ENCODE measurements at places on chromosomes 4 and X. TPM values are rescaled to one million over a fixed set of nuclear protein-coding genes. Genes with fewer than 3 reads are reported as not detected.

Gene DNAAF6
- total RNA-seq, result not detected

Gene JAKMIP1
- total RNA-seq, result 28.8 TPM

Gene NBDY
- total RNA-seq, result 46.5 TPM

Gene WAS
- 162 TPM for total RNA-seq

Gene PSAPL1
- not detected for total RNA-seq

Gene ARMCX1
- 0.12 TPM for total RNA-seq

Gene G3BP2
- 162 TPM for total RNA-seq

Gene SLC49A3
- 0.66 TPM for total RNA-seq

Gene AREG
- total RNA-seq, result 0.27 TPM

Gene ITIH6
- not detected for total RNA-seq

Gene FGG
- not detected for total RNA-seq

Gene KLHL15
- 9.5 TPM for total RNA-seq

Gene MMRN1
- 0.27 TPM for total RNA-seq

Gene MSX1
- total RNA-seq, result not detected

Gene MORC4
- total RNA-seq, result 5.4 TPM

Gene TMEM154
- 39.4 TPM for total RNA-seq

Gene SMARCA1
- not detected for total RNA-seq

Gene SPARCL1
- not detected for total RNA-seq

Gene IL13RA1
- 0.68 TPM for total RNA-seq

Gene IL13RA2
- total RNA-seq, result not detected

Gene BCLAF3
- total RNA-seq, result 7.7 TPM

Gene GATA1
- total RNA-seq, result not detected

Gene CT47C1
- not detected for total RNA-seq

Gene CXCL1
- not detected for total RNA-seq

Gene STAP1
- total RNA-seq, result 36.9 TPM

Gene MAGEE1
- total RNA-seq, result 2.0 TPM

Gene HMGB3
- total RNA-seq, result 25.3 TPM

Gene CC2D2A
- total RNA-seq, result not detected

Gene PABPC5
- not detected for total RNA-seq

Gene HSFX1
- total RNA-seq, result 1.2 TPM

Gene ZNF157
- total RNA-seq, result 0.15 TPM

Gene SATL1
- total RNA-seq, result not detected

Gene UGT2B15
- total RNA-seq, result not detected

Data from T-helper 1 cell treated with Interleukin-12 subunit alpha and Interleukin-12 subunit beta and Interleukin-4 antibody, amounts not matched to agents 30 ng/mL and 1 ng/mL, for 36 hours (primary cell).